IMR-90 (cell line): ENCODE measurements at places on chromosomes 1 and 21. TPM values are rescaled to one million over a fixed set of nuclear protein-coding genes. Genes with fewer than 3 reads are reported as not detected.
A peak's percentile ranks its signal among the peaks of the same experiment; 100 is the strongest.

DNA sequence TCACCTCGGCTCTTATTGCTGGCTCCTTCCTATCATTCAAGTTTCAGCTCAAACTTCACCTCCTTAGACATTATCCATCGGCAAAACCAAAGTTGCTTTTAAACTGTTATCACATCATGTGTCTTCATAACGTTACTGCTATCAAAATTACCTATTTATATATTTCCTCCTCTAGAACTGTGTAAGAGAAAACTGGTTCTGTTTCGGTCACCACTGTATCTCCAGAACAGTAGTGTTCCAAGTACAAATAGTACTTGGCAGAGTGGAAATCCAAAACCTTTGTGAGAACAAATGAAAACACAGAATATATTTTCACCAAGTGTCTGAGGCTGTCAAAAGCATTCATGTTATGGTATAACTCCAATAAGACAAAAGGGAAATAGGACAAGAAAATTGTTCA lies 9.1 kb downstream of the ZRANB2 start:
- no peak for DNase-seq

The MFAP2 gene
- total RNA-seq = 2.5 and 3.9 TPM in 2 replicates

The SPRR1B gene
- not detected in 2 replicates for total RNA-seq

DNA sequence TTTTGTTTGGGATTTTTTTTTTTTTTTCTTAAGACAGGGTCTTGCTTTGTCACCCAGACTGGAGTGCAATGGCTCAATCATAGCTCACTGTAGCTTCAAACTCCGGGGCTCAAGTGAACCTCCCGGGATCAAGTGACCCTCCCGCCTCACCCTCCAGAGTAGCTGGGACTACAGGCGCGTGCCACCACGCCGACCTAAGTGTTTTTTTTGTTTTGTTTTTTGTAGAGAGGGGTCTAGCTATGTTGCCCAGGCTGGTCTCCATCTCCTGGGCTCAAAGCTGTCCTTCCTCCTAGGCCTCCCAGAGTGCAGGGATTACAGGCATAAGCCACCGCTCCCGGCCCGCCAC lies 776 bp downstream of the HLCS start:
- DNase-seq = no peak

GRCh38 chr21:25898671-25899070 lies 163.9 kb downstream of the GABPA start:
- DNase-seq = no peak

GRCh38 chr1:73701826-73702225 lies 496.1 kb downstream of the LRRIQ3 start:
- no peak for DNase-seq

The GPX7 gene
- total RNA-seq = 3.1 and 3.4 TPM in 2 replicates

The RHBG gene
- not detected in 2 replicates for total RNA-seq

DNA sequence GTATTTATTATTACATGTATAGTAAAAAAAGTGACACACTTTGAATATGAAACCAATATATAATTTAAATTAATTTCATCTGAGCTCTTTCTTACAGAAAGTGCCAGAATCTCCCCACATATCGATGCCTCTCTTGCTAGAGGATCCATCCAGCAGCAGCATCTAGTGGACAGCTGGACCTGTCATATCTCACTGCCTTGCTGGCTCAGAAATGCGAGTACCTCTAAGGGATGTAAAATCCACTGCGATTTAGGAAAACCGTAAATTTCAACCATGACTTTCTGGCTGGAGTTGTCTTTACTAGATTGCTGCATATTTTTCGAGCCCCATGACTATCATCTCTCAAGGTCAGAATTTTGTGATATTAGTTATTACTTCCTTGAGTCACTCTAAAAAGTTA lies 333.8 kb downstream of the NEGR1 start:
- DNase-seq = no peak

GRCh38 chr1:79079770-79080169 lies 73.2 kb upstream of the ADGRL4 start:
- peak; percentile 93 for DNase-seq

The SPRR2B gene
- total RNA-seq = not detected in 2 replicates

- no peak for DNase-seq
These were observed 9.1 kb downstream of the RHOC start for GRCh38 chr1:112697781-112698201.

DNA sequence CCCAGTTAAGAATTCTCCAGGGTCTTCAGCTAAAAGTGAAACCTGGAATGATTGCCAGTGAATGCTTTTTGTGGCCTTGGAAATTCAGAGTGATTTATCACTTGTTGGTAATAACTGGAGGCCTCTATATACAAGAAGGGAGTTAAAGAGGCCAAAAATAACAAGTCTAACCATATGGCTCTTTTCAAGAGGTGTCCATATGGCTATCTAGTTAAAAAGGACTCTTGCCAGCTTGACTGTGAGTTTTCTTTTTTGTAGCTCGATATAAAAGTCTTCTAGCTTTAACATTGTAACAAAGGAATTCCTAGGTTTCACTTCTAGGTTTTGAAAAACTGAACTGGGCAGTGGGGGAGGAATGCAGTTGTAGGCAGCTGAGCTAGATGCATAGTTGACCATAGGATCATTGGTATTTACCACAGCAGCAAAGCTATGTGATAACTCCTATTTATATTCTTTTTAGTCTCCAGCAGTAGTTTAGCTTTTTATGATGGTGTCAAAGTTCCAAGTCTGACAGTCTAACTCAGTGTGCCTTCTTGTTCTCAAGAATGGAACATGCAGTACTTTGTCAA lies 44.4 kb downstream of the CACHD1 start:
- DNase-seq = peak; percentile 88

The KRTAP11-1 gene
- not detected in 2 replicates for total RNA-seq

GRCh38 chr1:59506952-59507351 lies 210.1 kb downstream of the FGGY start:
- peak; percentile 40 for DNase-seq

DNA sequence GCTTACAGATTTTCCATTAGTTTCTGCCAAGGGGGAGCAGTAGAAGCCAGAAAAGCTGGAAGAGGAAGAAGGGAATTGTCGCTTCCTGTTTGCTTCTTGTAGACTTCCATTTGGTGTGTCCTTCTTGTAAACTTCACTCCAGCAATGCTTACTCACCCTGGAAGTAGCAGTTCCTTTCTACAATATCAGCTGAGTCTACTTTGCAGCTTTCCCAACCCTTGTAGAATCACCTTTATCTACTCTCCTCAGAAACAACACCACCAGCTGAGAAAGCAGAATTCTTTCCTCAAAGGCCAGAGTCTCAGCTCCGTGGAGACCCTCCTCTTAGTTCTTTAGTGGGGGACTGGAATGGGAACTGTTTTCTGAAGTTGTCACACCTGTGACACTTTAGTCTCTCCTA lies 1136.7 kb upstream of the TMPRSS15 start:
- DNase-seq = no peak

The SFN gene
- 0.18 TPM in 1 of 2 replicates, not detected in the other for total RNA-seq

The CHODL gene
- under 0.01 TPM in 1 of 2 replicates, not detected in the other for total RNA-seq

DNA sequence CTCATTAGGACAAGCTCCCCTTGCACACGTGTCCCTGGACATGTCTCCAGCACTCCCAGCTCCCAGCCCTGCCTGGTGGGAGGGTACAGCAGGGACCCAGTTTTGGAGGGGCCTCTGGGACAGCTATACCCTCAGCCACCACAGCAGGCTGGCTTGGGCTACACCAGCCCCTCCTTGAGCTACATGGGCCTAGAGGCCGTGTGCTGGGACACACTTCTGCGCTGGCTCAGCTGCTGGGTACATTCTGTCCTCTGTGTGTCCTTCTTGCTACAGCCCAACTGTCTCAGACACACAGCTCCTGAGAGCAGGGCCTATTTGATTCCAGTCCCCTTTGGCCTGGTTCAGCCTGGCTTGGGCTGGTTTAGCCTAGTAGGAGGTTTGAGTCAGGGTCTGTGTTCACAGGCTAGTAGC lies 26.7 kb downstream of the DMAP1 start:
- no peak for DNase-seq

- DNase-seq = no peak
These were observed 22.7 kb downstream of the INAVA start for GRCh38 chr1:200917291-200917817.

The PRUNE1 gene
- 7.9 and 8.6 TPM in 2 replicates for total RNA-seq

DNA sequence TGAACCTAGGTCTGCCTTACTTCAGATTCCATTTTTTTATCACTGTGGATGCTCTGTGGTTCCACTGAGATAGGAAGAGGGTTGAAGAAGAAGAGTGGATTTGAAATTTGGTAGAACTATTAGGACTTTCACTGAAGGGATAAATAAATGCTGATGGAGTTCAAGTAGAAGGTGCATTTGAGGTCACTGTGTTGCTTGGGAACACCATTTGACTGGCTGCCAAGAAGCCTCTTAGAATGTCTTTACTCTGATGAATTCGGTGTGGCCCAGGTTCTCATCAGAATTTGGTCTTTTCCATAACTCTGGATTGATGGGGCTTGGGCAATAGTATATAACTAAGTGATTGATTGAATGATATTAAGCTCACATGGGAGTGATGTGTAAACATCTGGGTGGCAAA lies 11.9 kb downstream of the XPR1 start:
- peak; percentile 19 for DNase-seq

The ABCG1 gene
- total RNA-seq = under 0.01 and 0.36 TPM in 2 replicates

- DNase-seq = no peak
These were observed 312.4 kb downstream of the PAPPA2 start for GRCh38 chr1:176775378-176775777.

DNA sequence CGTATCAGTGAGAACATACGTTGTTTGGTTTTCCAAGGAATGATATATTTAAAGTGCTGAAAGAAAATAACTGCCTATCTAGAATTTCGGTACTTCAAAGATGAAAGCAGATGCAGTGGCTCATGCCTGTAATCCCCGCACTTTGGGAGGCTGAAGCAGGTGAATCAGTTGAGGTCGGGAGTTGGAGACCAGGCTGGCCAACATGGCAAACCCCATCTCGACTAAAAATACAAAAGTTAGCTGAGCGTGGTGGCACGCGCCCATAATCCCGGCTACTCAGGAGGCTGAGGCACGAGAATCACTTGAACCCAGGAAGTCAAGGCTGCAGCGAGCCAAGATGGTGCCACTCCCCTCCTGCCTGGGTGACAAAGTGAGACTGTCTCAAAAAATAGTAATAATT lies 16.4 kb downstream of the CD244 start:
- no peak for DNase-seq

GRCh38 chr1:112395256-112395820 lies 676 bp upstream of the CTTNBP2NL start:
- no peak for DNase-seq

DNA sequence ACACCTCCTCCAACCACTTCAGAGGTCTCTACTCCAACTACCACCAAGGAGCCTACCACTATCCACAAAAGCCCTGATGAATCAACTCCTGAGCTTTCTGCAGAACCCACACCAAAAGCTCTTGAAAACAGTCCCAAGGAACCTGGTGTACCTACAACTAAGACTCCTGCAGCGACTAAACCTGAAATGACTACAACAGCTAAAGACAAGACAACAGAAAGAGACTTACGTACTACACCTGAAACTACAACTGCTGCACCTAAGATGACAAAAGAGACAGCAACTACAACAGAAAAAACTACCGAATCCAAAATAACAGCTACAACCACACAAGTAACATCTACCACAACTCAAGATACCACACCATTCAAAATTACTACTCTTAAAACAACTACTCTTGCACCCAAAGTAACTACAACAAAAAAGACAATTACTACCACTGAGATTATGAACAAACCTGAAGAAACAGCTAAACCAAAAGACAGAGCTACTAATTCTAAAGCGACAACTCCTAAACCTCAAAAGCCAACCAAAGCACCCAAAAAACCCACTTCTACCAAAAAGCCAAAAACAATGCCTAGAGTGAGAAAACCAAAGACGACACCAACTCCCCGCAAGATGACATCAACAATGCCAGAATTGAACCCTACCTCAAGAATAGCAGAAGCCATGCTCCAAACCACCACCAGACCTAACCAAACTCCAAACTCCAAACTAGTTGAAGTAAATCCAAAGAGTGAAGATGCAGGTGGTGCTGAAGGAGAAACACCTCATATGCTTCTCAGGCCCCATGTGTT lies 66.6 kb downstream of the TPR start:
- DNase-seq = no peak

- peak; percentile 78 for DNase-seq
These were observed 17.1 kb downstream of the MORC3 start for GRCh38 chr21:36337099-36337509.

The DENND4B gene
- 1.8 and 2.5 TPM in 2 replicates for total RNA-seq

- DNase-seq = peak; percentile 4
These were observed 56.1 kb upstream of the CAMK1G start for GRCh38 chr1:209527372-209527771.

- no peak for DNase-seq
These were observed 8.4 kb upstream of the UBE2U start for GRCh38 chr1:64195081-64195395.

DNA sequence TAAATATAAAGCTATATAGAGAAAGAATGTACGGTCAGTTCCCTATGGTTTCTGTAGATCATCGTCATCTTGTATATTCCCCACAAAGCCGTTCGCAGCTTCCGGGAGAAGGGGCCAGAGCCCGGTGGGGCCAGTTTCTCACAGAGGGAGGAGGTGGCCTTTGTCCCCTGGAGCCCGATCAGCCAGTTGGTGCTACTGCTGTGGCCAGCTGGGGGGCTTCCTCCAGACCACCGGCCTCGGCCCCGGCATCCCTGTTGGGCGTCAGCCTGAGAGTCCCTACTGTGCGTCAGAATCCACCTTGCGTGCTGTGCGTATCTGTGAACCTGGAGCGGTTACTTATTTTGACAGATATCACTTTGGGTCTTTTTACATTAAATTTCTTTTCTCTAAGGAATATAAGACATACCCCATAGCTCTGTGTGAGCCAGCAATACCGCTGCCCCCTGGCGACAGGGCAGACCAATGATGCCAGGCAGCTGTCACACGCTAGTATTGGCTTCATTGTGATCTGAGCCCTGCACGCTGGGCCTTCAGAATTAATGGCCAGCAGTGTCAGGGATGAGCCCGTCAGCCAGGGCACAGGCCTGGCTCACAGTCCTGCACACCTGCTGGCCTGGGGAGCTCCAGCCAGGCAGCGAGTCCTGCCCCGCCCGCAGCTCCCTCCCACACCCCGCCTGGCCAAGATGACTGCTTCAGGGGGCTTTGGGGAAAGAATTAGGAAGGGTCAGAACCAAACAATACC lies 145.9 kb downstream of the PGBD5 start:
- no peak for DNase-seq

DNA sequence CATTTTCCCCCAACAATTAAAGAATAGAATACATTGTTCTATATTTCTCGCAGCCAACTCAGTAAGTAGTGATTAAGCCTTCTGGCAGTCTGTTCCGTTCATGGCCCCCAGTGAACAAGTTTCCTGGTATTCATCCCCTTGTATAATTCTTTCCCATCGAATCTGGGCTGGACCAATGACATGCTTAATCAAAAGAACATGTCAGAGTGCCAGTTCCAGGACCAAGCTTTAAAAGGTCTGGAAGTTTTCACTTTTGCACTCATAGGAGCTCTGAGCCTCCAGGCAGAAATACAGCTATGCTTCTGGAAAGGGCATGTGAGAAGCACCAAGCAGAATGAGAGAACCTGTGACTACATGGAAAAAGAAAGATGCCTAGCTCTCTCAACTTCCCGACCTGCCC lies 22.5 kb upstream of the DPYD start:
- DNase-seq = peak; percentile 78
